ENCODE measurements at places on chromosomes 4 and X.

DNA sequence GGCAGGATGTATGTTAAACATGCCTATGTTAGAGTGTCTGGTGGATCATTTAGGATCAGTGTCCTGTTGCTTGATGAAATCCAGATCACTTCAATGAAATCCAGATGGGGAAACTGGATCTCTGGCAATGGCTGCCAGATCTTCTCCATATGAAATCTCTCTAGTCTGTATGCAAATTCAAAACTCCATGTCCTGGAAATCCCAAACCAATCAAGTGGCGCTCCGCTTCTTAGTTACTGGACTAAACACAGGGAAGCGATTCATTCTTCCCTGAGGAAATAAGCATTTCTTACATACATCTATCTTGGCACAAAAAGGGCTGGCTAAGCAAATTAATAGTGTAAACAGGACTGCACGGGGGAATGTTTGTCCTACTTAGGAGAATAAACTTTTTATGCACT, 94.9 kb downstream of the HDAC8 start:
- ATAC-seq, result no peak

DNA sequence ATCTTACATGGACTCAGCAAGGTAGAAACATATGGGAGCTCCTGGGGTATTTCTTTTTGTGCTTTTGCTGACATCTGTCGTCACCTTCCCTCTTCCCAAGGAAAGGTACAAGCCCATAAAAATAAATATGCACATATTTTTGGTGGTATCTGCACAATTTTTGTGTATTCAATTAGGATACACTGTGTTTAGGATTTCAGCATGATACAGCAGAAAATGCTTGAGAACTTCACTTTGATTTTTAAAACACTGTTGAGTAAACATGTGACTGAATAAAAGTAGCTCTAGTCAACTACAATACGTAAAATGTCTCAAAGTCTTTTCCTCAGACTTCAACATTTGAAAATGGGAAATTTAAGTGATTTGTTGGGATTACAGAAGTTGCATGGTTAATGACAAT, 99.4 kb upstream of the SPANXC start:
- no peak for ATAC-seq

GRCh38 chr4:153071958-153072598, 132.2 kb upstream of the TRIM2 start:
- ATAC-seq, result no peak

DNA sequence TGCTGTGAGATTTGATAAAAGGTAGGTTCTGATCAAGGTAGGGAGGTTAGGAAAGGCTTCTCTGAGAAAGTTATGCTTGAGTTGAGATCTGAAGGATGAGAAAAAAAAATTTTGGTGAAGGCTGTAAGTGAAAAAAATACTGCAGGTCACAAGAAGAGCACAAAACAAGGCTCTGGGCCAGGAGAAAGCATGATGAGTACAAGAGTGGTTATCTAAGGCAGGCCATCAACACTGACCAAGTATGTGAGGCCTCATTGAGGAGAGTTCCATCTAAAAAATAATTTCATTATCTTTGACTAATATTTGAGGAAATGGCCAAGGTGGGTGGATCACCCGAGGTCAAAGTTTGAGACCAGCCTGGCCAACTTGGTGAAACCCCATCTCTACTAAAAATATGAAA, 71.6 kb upstream of the SLC4A4 start:
- ATAC-seq, result no peak

DNA sequence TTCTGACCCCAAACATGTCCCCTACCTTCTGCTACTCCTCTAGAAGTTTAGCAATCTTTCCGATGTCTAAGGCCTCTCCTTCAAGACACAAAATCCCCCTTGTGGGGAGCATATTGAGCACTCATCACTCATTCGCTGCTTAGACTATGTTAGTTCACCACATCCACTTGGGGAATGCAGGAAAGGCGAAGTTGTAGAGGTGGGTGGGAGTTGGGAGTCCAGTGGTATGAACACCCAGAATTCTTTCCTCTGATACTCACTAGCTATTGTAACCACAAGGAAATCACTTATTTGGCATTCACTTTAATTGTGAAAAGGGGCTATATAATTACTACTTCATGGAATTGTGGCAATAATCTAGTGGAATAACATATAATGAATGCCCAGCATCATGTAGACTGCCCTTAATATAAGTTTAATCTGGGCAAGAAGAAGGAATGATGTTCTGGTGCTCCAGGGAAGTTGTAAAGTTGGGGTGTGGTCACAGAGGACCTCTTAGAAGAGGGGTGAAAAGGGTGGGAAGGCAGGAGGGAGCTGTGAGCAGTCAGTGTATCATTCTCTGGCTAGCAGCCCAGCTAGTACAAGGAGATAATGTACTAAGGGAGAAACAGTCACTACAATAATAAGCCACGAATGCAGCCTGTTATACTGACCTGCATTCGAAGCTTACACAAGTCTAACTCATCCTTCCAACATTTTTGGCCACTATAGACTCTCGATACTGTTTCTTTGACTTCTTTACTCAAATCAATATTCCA, 468.2 kb upstream of the DIPK2B start:
- no peak for ATAC-seq

DNA sequence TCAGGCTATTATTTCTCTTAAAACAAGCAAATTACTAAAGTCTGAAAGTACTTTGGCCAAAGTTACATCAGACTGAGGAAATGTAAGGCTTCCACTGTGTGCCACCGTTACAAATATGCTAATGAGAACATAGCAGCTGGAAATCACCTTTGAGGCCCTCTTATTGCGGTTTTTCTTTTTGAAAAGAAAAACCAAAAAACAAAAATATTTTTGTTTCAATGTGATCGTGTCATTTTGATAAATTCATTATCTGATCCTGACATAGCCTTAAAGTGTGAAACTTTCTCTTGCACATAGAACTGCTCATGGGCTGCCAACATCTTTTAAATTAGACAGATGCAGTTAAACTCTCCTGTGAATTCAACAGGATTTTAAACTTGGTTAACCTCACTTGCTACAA, 2.8 kb upstream of the TIFA start:
- peak; percentile 49 for ATAC-seq

DNA sequence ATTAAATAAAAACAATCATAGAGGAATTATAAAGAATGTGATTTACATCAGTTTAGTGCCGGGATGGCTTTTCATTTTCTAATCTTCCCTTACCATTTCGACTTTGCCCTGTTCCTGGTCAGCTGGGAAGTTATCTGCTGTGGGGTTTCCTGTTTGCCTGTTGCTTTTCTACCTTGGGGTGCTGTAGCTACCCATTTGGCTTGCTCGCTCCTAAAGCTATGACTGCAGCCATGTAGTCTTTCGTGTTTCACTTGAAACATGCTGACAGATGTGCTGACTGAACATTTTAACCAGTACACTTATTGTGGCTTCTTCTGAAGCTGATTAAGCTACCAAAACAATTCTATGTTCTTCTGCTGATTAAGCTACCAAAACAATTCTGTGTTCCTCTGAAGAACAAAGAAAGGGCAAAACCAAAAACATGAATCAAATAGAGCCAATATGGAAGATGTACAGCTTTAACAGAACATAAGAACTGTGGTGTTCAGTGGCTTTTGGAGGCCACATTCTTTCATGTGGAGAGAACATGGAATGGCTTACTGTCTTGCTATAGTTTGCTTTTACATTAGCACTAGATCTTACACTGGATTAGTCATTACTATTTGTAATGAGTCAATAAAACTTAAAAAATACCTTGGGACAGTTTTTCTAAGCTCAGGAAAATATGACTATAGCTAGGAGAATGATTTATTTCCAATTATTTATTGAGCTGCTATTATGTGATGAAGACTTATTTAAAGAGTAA, 440.4 kb downstream of the SPRY1 start:
- no peak for ATAC-seq

DNA sequence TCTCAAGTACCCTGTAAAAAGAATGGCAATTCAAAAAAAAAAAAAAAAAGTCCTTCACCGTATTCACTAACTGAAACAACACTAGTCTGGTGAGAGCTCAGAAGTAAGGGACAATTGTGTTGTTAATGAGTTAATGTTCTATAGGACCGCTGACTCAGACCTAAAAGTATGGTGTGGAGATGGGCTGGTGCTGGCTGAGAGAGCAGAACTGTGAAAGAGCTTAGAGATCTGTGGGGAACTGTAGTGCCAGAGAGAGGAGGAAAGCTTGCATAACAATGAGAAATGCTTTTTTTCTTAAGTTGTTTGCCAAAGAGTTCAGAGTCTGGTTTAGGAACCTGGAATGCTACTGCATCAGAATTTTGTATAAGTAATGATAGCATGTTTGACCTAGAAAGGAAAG, 65.1 kb downstream of the LHFPL1 start:
- no peak for ATAC-seq

DNA sequence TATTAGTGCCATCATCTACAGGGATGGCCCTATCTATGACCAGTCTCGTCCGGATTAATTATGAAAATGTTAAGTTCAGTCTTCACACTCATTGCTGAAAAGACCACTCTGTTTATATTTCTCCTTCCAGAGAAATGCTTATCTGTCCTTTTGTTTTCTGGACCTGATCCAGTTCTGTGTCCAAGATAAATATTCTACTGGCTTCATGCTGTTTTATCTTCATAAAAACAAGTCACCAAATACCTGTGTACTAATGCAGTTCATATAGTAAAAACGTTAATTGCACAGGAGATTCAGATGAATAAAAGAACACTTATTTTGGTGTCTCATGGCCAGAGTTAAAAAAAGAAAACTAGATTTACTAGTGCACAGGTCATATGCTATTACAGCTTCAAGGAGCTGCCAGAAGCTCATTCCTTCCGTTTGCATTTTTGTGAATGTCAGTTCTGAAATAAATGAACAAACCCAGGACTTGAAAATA, 17.3 kb downstream of the FNIP2 start:
- no peak for ATAC-seq

Measured in activated CD4-positive, CD25-positive, alpha-beta regulatory T cell treated with anti-CD3 and anti-CD28 coated beads, Interleukin-2, amount 50 U/mL, for 24 hours (primary cell).